ENCODE measurements at places on chromosomes 11 and 22. TPM values are rescaled to one million over a fixed set of nuclear protein-coding genes. Genes with fewer than 3 reads are reported as not detected.

DNA sequence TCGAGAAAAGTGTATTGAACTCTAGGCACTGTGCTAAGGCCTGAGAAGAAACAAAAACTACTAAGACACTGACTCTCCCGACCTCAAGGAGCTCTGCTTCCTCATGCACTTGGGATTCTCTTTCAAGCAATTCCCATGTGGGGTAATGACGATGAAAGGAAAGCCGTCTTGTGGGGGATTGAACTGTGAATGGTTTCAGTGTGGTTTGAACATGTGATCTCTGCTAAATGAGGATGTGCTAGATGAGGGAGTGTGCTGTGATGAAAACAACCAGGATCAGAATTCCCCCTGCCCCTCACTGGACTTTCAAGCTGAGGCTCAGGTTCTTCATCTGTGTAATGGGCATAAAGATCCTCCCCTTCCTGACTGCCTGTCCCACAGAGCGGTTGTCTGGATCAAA, 74.9 kb downstream of the DEPDC5 start:
- H3K4me3 ChIP-seq, result no peak overlapping the region
- DNase-seq, result no peak
- H3K4me1 ChIP-seq, result no peaks in the 10 kb centered on the region
- no peak overlapping the region for H3K27ac ChIP-seq
- H3K36me3 ChIP-seq, result peaks cover 35% of the 10 kb centered on the region
- H3K27me3 ChIP-seq, result no peaks in the 10 kb centered on the region

DNA sequence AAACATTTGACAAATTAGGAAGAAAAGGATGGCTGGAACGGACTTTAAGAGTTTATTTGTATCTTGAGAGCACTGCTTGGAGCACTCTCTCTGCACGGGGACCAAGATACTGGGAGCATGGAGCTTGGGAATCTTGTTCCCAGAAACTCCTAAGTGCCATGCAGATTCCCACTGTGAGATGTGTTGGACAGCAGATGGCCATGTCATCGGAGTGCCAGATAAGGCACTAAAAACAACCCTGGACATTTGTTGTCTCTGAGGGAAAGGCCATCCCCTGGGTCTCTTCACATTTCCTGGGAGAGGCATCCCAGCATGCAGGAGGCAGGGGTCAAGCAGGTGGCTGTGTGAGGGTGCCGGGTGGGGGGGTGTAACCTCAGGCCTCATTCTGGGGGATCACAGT, 2.9 kb downstream of the KIRREL3 start:
- no peaks in the 10 kb centered on the region for H3K4me1 ChIP-seq
- DNase-seq, result no peak
- peaks cover 59% of the 10 kb centered on the region for H3K27me3 ChIP-seq

DNA sequence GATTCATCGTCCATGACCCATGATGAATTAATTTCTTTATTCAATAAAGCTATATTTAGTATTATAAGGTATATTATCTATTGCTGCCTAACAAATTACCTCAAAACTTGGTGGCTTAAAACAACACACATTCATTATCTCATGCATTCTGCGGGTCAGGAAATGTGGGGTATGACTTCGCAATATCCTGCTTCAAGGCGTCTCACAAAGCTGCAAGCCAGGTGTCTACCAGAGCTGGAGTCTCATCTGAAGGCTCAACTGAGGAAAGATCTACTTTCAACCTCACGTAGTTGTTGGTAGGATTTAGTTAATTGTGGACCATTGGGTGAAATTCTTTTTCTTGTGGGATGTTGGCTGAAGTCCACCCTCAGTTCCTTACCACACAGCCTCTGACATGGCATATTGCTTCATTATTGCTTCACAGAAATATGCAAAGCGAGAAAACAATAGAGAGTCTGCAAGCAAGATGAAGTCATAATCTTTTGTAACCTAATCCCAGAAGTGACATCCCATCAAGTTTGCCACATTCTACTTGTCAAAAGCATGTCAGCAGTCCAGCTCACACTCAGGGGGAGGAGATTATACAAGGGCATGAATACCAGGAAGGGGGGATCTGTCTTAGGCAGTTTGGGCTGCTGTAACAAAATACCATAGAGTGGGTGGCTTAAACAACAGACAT, 45.1 kb downstream of the KREMEN1 start:
- H3K36me3 ChIP-seq, result no peaks in the 10 kb centered on the region
- no peak overlapping the region for H3K4me3 ChIP-seq
- H3K27me3 ChIP-seq, result no peaks in the 10 kb centered on the region
- H3K4me1 ChIP-seq, result peaks cover 9% of the 10 kb centered on the region

DNA sequence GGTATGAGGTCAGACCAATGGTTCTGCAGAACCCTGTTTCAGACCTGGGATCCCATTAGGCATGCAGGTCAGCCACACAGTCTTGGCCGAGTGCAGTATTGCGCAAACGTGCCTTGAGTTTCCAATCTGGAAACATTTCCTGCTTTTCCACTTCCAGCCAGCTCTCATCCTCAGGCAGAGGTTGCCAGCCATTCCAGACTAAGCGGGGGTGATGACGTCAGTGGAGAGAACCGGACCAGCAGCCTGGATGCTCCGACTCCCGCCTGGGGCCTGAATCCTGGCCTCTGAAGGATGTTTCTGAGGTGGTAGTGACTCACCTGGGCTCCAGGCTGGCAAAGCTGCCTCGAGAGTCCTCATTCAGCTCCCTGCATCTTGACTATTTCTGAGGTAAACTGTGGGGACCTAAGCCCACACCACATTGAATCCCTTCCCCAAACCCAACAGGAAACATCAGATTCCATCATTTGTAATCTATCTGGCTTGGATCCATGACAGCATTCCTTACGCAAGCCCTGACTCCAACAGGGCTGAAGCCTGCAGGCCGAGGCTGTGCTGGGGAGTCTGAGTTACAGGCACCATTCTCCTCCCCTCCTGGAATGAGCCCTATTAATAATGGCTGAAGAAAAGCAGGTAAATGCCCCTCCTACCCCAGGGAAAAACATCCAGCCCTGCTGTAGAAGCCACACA, 83.0 kb downstream of the ABTB2 start:
- no peak overlapping the region for H3K4me3 ChIP-seq
- H3K27me3 ChIP-seq, result no peaks in the 10 kb centered on the region
- H3K27ac ChIP-seq, result no peak overlapping the region

DNA sequence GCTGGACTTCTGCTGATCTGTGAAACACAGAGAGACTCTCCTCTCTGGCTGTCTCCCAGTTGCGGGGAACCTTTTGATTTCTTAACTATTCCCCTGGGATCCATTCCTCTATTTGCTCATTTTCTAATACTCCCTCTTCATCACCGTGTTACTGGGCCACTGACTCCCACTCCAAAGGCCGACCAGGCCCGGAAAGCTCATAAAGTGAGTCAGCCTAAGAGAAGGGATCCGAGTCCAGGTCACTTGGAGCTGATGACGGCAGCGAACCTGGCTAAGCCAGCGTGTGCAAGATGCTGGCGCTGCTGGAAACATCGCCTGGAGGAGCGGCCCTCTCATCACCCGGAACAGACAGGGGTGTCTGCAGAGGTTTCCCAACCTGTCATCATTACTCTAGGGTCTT, 112.8 kb downstream of the FBXO7 start:
- H3K27me3 ChIP-seq, result no peaks in the 10 kb centered on the region
- H3K36me3 ChIP-seq, result no peaks in the 10 kb centered on the region
- H3K4me1 ChIP-seq, result no peaks in the 10 kb centered on the region
- no peak overlapping the region for H3K4me3 ChIP-seq
- DNase-seq, result peak; percentile 4

GRCh38 chr22:21921729-21922128, 30.9 kb downstream of the PPM1F start:
- no peaks in the 10 kb centered on the region for H3K4me1 ChIP-seq
- no peaks in the 10 kb centered on the region for H3K27me3 ChIP-seq
- peaks cover 41% of the 10 kb centered on the region for H3K36me3 ChIP-seq

GRCh38 chr11:117701781-117702180, 95.2 kb downstream of the DSCAML1 start:
- H3K36me3 ChIP-seq, result no peaks in the 10 kb centered on the region

- no peak for DNase-seq
- no peaks in the 10 kb centered on the region for H3K36me3 ChIP-seq
- no peaks in the 10 kb centered on the region for H3K27me3 ChIP-seq
- no peaks in the 10 kb centered on the region for H3K4me1 ChIP-seq
- no peak overlapping the region for H3K4me3 ChIP-seq
- no peak overlapping the region for H3K27ac ChIP-seq
Observed at GRCh38 chr11:50186146-50186545, 153.5 kb downstream of the OR4C45 start.

- DNase-seq, result peak; percentile 71
- no peak overlapping the region for H3K4me3 ChIP-seq
- no peaks in the 10 kb centered on the region for H3K36me3 ChIP-seq
- no peaks in the 10 kb centered on the region for H3K27me3 ChIP-seq
- H3K4me1 ChIP-seq, result no peaks in the 10 kb centered on the region
Observed at GRCh38 chr11:33128739-33129138, 32.5 kb downstream of the CSTF3 start.

GRCh38 chr22:39524753-39525657, 4.6 kb downstream of the ATF4 start:
- peaks cover 14% of the 10 kb centered on the region for H3K36me3 ChIP-seq
- no peak for DNase-seq
- peaks cover 2% of the 10 kb centered on the region for H3K4me1 ChIP-seq
- H3K4me3 ChIP-seq, result no peak overlapping the region

- H3K36me3 ChIP-seq, result no peaks in the 10 kb centered on the region
- H3K4me3 ChIP-seq, result no peak overlapping the region
- H3K27ac ChIP-seq, result no peak overlapping the region
Observed at GRCh38 chr11:20592741-20593140, 6.7 kb upstream of the SLC6A5 start.

GRCh38 chr11:120001178-120002090, 136.5 kb downstream of the TRIM29 start:
- no peak overlapping the region for H3K27ac ChIP-seq
- H3K36me3 ChIP-seq, result no peaks in the 10 kb centered on the region
- no peaks in the 10 kb centered on the region for H3K27me3 ChIP-seq
- H3K4me3 ChIP-seq, result no peak overlapping the region

GRCh38 chr22:22682807-22683667, 38.6 kb downstream of the GGTLC2 start:
- H3K27me3 ChIP-seq, result no peaks in the 10 kb centered on the region
- H3K4me1 ChIP-seq, result no peaks in the 10 kb centered on the region
- H3K4me3 ChIP-seq, result no peak overlapping the region
- DNase-seq, result no peak

GRCh38 chr11:61092280-61092766, 10.0 kb upstream of the CD5 start:
- H3K27ac ChIP-seq, result no peak overlapping the region
- no peaks in the 10 kb centered on the region for H3K4me1 ChIP-seq
- no peak for DNase-seq
- H3K27me3 ChIP-seq, result no peaks in the 10 kb centered on the region
- no peaks in the 10 kb centered on the region for H3K36me3 ChIP-seq
- H3K4me3 ChIP-seq, result no peak overlapping the region

- DNase-seq, result peak; percentile 18
- H3K4me1 ChIP-seq, result no peaks in the 10 kb centered on the region
- no peak overlapping the region for H3K4me3 ChIP-seq
- H3K27me3 ChIP-seq, result no peaks in the 10 kb centered on the region
- no peaks in the 10 kb centered on the region for H3K36me3 ChIP-seq
Observed at GRCh38 chr11:70481625-70482528, 83.5 kb downstream of the CTTN start.

DNA sequence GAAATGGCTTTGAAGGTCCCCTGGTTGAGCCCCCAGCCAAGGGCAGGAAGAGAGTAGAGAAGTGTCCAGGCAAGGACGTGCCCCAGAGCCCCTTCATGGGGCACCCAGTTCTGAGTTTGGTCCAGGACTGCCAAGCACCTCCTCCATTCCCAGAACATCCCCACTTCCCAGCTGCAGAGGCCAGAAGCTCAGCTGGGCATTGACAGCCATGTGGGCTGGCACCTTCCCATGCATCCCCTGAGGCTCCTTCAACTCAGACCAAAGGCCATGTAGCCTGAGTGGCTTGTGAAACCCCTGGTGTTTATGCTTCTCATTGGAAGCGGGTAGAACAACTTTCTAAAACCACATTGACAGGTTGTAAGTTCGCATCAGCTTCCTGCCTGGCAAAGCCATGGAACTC, 789.6 kb downstream of the TBC1D22A start:
- H3K4me3 ChIP-seq, result no peak overlapping the region
- H3K4me1 ChIP-seq, result no peaks in the 10 kb centered on the region

GRCh38 chr11:34492806-34493414, 20.7 kb downstream of the ELF5 start:
- H3K4me3 ChIP-seq, result no peak overlapping the region
- peaks cover 3% of the 10 kb centered on the region for H3K27me3 ChIP-seq
- no peaks in the 10 kb centered on the region for H3K36me3 ChIP-seq
- H3K27ac ChIP-seq, result no peak overlapping the region
- no peaks in the 10 kb centered on the region for H3K4me1 ChIP-seq
- peak; percentile 69 for DNase-seq

DNA sequence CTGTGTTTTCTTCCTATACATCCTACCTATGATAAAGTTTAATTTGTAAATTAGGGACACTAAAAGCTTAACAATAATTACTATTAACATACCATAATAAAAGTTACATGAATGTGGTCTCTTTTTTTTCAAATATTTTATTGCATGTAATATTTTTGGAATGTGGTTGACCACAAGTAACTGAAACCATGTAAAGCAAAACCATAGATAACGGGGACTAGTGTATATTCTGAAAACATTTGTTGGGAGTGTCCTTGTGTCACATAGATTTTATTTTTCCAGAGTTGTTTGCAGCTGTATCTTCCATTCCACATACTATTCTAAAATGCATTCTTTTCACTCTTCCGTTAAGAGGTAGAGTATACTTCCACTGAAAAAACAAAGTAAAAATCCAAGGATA, 200.4 kb downstream of the KIF18A start:
- no peaks in the 10 kb centered on the region for H3K36me3 ChIP-seq
- H3K27me3 ChIP-seq, result no peaks in the 10 kb centered on the region
- H3K4me3 ChIP-seq, result no peak overlapping the region

GRCh38 chr22:26524870-26525269, 12.6 kb upstream of the TFIP11 start:
- no peaks in the 10 kb centered on the region for H3K27me3 ChIP-seq
- H3K4me3 ChIP-seq, result no peak overlapping the region
- no peaks in the 10 kb centered on the region for H3K4me1 ChIP-seq
- H3K36me3 ChIP-seq, result no peaks in the 10 kb centered on the region
- H3K27ac ChIP-seq, result no peak overlapping the region

The CNGA4 gene
- not detected for polyA plus RNA-seq

The PGR gene
- 0.03 TPM for polyA plus RNA-seq

The CCDC116 gene
- polyA plus RNA-seq, result 0.21 TPM

The APOA4 gene
- polyA plus RNA-seq, result 338 TPM

The LRRC74B gene
- polyA plus RNA-seq, result 0.27 TPM

The UBXN1 gene
- polyA plus RNA-seq, result 164 TPM

The CRELD2 gene
- 107 TPM for polyA plus RNA-seq
